ENCODE measurements at places on chromosomes 5 and 9. TPM values are rescaled to one million over a fixed set of nuclear protein-coding genes. Genes with fewer than 3 reads are reported as not detected.

Gene OBP2A
- total RNA-seq, result not detected

Gene CCL28
- total RNA-seq, result not detected

DNA sequence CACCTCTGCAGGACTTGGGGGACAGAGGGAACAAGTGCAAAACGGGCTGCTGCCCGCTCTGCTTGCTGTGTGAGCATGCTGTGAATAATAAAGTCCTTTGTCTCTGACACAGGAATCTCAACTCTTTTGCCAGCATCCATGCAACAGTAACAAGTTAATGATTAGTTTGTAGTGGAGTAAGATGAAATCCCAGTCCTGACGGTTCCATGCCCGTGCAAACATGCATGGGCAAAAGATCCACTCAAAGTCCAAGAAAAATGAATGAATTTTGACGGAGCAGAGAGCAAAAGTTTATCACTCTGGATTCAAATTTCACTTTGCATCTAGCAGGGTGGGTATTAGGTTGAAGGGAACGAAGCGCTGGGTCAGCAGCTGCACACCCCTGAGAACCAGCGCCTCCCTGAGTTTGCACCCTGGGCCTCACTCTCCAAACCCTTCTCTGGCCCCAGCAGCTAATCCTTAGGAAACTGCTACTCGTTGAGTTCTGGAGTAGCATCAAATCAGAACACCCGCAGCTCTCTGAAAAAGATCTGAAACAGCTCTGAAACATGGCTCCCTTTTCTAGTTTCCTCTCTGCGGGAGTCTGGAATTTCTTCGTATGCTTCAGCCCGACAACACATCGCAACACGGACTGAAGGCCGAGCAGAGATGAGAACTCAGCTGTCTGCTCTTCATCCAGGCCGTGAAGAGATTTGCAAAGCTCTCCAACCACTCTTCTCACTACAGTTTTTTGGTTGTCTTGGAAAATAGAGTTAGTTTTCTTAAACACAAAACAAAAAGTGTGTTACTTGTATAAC, 45.6 kb upstream of the RUFY1 start:
- no peak overlapping the region for H3K27ac ChIP-seq
- no peaks in the 10 kb centered on the region for H3K4me1 ChIP-seq
- H3K36me3 ChIP-seq, result no peaks in the 10 kb centered on the region
- no peaks in the 10 kb centered on the region for H3K27me3 ChIP-seq
- H3K4me3 ChIP-seq, result no peak overlapping the region

- H3K27ac ChIP-seq, result no peak overlapping the region
- no peaks in the 10 kb centered on the region for H3K4me1 ChIP-seq
- no peaks in the 10 kb centered on the region for H3K36me3 ChIP-seq
- H3K4me3 ChIP-seq, result no peak overlapping the region
- H3K27me3 ChIP-seq, result no peaks in the 10 kb centered on the region
- DNase-seq, result no peak
These were observed 109.9 kb downstream of the YIPF5 start for GRCh38 chr5:144060598-144060997.

Gene PCDHGB3
- total RNA-seq, result 1.1 TPM

DNA sequence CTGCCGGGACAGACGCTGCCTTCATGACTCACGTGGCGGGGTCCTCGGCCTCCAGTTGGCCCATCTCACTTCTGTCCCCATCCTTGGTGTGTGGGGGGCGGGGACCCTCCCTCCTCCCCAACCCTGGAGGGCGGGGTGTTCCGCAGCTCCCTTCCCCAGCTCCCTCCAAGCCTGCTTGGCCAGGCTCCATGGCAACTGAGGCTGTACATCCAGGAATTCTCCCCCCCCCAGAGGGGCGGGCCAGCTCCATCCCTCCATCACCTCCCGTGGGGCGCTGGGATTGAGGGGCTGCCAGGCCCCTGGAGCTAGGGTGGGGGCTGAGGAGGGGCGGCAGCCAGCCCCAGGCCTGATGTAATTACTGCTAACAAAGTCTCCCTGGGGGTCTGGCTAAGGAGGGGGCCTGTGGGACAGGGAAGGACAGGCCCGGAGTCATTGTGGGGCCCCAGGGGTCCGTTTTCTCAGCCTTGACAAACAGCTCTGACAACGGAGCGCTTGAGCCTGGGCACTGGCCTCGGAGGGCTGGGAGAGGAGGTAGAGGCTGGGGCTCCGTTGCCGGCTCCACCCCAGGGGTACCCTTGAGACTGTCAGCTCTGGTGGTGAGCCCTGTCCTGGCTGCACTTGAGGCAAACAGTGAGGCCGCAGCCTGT, 8.0 kb downstream of the DIPK1B start:
- peak overlapping the region; percentile 55 for H3K27ac ChIP-seq
- DNase-seq, result no peak
- H3K4me1 ChIP-seq, result peaks cover 4% of the 10 kb centered on the region
- peaks cover 41% of the 10 kb centered on the region for H3K36me3 ChIP-seq

Gene ZNF462
- 13.0 TPM for total RNA-seq

Gene PIP5KL1
- not detected for total RNA-seq

- DNase-seq, result no peak
- peaks cover 2% of the 10 kb centered on the region for H3K27me3 ChIP-seq
- H3K36me3 ChIP-seq, result no peaks in the 10 kb centered on the region
- no peaks in the 10 kb centered on the region for H3K4me1 ChIP-seq
- H3K4me3 ChIP-seq, result no peak overlapping the region
These were observed 12.8 kb upstream of the RXRA start for GRCh38 chr9:134313470-134313869.

- H3K4me3 ChIP-seq, result no peak overlapping the region
- no peaks in the 10 kb centered on the region for H3K36me3 ChIP-seq
- no peaks in the 10 kb centered on the region for H3K4me1 ChIP-seq
These were observed 2023.6 kb upstream of the CDH6 start for GRCh38 chr5:29169886-29170285.
